ENCODE measurements at places on chromosomes 11 and 22.

DNA sequence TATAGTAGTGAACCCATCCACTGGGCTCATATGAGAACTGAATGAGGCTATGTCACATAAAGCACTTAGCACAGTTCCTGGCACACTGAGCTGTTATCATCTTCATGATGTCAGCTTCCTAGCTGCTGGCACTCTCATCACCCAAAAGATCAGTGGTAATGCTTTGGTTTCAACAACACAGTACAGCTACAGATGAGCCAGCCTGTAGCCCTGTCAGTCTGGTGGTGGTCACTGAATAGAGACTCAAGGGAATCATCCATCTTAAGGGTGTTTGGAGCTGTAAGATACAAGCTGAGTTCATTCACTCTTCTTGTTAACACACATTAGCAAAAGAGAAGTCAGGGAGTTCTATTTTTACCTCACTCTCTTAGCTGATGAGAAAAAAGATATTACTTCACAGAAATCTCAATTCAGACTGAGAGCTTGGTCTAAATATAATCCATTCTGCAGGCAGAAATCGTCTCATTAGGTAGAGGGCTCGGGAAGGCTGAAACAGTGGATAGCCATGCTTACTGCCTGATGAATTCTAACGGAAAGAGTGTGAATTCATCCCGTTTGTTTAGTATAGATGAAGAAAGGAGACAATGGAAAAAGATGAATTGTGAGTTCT is 6.3 kb upstream of the SLC1A2 start:
- DNase-seq = no peak

GRCh38 chr22:49533886-49534285 is 293.8 kb downstream of the BRD1 start:
- no peak for DNase-seq

- no peak for DNase-seq
Observed at GRCh38 chr22:37420686-37421467, 6.4 kb downstream of the ELFN2 start.

GRCh38 chr11:131274233-131274632 is 96.2 kb upstream of the NTM start:
- DNase-seq = no peak

Data from Right ventricle myocardium inferior (tissue), 1 donor.